ENCODE measurements at places on chromosomes 12 and 14.

DNA sequence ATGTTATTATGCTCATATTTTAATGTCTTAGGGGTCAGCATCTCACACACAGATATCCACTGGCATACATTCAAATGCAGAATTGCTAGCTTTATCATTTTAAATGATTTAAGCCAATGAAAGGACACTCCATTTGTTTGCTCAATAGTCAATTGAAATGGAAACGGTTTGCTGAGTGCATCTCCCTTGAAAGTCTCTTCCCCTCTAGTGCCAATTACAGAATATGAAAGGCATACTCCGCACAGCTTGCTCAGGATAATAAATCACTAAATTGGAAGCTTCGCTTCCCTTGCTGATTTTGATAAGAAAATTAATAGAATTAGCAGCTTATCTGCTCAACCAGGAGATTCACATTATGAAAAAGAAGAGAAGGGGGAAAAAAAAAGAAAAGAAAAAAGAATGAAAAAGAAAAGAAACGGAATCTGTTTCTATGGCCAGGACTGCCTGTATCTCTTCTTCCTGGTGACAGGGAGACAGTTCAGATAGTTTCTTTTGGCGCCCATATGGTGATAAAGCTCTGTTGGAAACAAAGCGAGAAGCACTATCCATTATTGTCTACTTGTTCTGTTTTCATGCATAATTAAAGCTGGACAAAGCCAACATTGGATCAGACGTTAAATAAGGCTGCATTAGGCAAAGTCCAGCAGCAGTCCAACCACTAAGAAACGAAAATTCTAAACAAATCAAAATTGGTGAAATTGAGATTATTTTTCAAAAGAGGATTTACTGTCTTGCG, 225.0 kb downstream of the GXYLT1 start:
- no peak for DNase-seq

DNA sequence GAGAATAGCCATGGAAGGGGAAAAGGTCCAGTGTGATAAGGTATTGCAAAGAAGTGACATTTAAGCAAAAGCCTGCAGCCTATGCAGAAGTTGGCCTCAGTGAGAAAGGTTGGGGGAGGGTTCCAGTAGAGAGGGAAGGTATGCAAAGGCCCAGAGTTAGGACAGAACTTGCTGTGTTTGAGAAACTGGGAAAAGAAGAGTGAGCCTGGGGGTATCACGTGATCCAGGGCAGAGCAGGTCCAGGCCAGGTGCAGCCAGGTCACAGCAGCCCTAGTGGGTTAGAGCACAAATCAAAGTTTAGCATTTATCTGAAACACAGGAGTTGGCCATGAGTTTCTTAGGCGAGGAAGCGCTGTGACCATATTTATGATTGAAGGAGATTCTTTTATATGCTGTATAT, 1.6 kb downstream of the SERPINA5 start:
- no peak for DNase-seq

- DNase-seq: no peak
These were observed 2.5 kb downstream of the MYH7 start for GRCh38 chr14:23432946-23433345.

- no peak for DNase-seq
These were observed 11.2 kb downstream of the DHRS7 start for GRCh38 chr14:60153991-60154390.

DNA sequence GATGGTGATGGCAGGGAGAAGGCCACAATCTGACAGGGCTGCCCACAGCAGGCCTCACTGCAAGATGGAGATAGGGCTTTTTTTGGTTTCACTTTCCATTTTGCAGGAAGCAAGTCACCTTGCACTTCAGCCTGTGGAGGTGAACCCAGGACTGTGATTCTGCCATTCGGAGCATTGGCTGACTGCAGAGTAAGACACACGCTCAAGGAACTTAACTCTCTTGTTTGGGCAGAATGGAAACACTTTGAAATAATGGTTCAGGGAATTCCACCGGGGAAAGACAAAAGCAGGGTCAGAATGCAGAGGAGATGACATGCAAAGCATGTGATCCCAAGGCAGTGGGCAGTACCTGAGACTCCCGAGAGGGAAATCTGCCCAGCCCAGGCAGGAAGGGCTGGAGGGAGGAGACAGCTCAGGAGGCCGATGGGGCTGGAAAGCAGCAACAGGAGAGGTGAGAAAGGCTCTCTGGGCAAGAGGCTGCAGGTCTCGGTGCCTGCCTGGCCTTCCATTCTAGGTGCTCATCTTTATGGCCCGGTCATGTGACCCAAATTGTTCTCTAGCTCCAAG, 58.7 kb upstream of the PRMT8 start:
- no peak for DNase-seq

GRCh38 chr14:91899213-91899612, 31.9 kb upstream of the TC2N start:
- DNase-seq: no peak

- no peak for DNase-seq
These were observed 65.5 kb downstream of the WSCD2 start for GRCh38 chr12:108194585-108194984.

- DNase-seq: no peak
These were observed 102.2 kb downstream of the TNFAIP2 start for GRCh38 chr14:103225476-103225875.

DNA sequence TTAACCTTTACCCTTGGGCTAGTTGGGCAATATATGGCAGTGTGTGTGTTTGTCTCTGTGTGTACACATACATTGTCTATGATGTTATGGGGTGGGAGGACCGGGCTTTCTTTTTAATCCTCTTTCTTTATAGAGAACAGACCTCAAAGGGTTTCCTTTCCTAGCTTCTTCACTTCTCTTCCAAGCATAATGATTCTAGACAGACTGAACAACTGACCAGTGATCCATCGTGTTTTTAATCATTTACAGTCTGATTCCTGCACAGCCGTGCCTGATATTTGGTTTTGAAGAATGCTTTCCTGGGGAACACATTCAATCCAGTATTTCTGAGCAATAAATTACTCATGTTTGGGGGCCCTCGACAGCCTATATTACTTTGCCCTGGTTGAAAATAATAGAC, 481.1 kb upstream of the DCN start:
- no peak for DNase-seq

GRCh38 chr14:87601036-87601435, 391.9 kb downstream of the GALC start:
- DNase-seq: no peak

GRCh38 chr14:73829526-73830431, 21.9 kb upstream of the PTGR2 start:
- DNase-seq: no peak

- DNase-seq: no peak
These were observed 25.9 kb upstream of the POC1B start for GRCh38 chr12:89551747-89552146.

All from stimulated activated CD4-positive, alpha-beta T cell treated with anti-CD3 and anti-CD28 coated beads, Interleukin-12 subunit alpha, Interleukin-12 subunit beta, amount 100 ng/mL, for 24 hours (primary cell).